ENCODE measurements at places on chromosomes 16 and 17. TPM values are rescaled to one million over a fixed set of nuclear protein-coding genes. Genes with fewer than 3 reads are reported as not detected.

DNA sequence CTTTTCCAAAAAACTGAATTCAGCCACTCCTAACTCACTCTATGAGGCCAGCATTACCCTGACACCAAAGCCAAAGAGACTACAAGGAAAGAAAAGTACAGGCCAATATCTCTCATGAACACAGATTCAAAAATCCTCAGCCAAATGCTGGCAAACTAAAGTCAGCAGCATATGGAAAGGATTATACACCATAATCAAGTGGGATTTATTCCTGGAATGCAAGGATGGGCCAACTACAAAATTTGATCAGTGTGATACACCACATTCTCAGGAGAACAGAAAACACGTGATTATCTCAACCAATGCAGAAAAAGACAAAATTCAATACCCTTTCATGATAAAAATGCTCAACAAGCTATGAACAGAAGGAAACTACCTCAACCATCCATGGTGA, 7.7 kb upstream of the AATK start:
- no peaks in the 10 kb centered on the region for H3K36me3 ChIP-seq
- H3K27me3 ChIP-seq: no peaks in the 10 kb centered on the region
- H3K27ac ChIP-seq: no peak overlapping the region
- no peaks in the 10 kb centered on the region for H3K4me1 ChIP-seq

GRCh38 chr17:17351901-17352781, 49.0 kb downstream of the NT5M start:
- peak; percentile 74 for DNase-seq
- peaks cover 9% of the 10 kb centered on the region for H3K4me1 ChIP-seq
- H3K36me3 ChIP-seq: no peaks in the 10 kb centered on the region
- peak overlapping the region; percentile 44 for H3K27ac ChIP-seq
- no peaks in the 10 kb centered on the region for H3K27me3 ChIP-seq
- no peak overlapping the region for H3K4me3 ChIP-seq

DNA sequence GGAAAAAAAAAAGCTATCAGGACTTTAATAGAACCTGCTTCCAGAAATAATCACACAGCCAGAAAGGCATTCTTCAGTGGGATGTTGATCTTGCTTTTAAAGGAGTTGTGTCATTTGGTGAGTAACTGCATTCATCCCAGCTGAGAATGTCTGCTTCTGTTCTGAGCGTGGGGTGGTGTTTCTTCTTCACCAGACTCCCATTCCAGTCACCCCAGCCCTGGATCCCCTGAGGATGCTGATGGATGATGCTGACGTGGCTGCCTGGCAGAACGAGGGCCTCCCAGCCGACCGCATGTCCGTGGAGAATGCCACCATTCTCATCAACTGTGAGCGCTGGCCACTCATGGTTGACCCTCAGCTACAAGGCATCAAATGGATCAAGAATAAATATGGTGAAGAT, 122.5 kb downstream of the ZNF18 start:
- no peak for DNase-seq
- H3K4me3 ChIP-seq: no peak overlapping the region
- H3K27me3 ChIP-seq: no peaks in the 10 kb centered on the region
- no peaks in the 10 kb centered on the region for H3K36me3 ChIP-seq

DNA sequence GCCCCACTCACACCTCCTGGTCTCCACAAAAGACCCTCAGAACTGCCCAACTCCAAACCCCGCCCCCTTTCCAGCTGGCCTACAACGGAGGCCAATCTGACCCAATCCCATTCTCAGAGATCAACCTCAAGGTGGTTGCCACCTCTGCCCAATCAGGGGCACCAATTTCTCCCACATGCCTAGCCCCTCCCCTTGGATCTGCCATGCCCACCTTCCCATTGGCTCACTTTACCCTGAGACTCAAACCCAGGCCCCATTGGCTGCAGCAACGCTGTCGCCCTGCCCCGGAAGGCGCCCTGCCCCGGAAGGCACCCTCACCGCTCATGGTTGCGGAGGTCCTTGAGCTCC, 10.6 kb downstream of the ZNF668 start:
- H3K27me3 ChIP-seq: no peaks in the 10 kb centered on the region
- peaks cover 12% of the 10 kb centered on the region for H3K4me1 ChIP-seq
- H3K4me3 ChIP-seq: no peak overlapping the region
- H3K36me3 ChIP-seq: peaks cover 45% of the 10 kb centered on the region
- DNase-seq: no peak

DNA sequence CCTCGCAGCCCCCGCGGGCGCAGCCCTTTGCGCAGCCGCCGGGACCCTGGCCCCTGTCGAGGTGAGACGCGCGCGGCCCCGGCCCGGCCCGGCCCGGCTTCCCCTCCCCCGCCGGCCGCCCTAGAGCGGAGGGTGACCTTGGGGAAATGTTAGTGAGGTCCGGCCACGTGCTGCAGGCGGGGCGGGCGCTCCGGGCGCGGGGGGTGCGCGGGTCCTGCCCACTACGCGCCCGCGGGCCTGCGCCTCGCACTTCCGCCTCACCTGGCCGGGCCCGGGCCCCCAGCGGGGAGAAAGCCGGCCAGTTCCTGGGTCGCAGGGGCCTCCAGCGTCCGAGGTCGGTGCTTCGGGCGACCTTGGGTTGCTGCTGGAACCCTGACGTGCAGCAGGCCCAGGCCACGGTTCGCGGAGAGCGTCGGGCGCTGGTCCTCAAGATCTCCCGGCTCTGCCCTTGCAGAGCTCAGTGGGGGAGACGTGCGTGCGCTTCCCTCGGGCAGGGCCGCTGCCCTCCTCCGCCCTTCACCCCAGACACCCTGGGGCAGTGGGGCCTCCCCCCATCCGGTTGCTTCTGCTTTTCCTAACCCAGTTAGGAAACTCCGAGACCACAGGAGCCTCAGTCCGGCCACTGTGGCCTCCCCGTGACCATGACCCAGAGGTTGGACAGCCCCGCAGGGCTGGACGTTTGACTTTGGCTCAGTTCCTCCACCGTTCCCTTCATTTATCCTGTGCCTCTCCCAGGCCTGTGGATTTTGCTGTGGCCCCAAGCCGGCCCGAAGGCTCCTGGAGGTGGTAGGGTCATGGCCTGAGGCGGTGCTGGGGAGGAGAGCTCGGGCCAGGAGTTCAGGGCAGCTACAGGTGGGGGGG, 791 bp downstream of the MCRIP2 start:
- peak; percentile 66 for DNase-seq
- H3K36me3 ChIP-seq: no peaks in the 10 kb centered on the region
- peak overlapping the region; percentile 96 for H3K4me3 ChIP-seq

DNA sequence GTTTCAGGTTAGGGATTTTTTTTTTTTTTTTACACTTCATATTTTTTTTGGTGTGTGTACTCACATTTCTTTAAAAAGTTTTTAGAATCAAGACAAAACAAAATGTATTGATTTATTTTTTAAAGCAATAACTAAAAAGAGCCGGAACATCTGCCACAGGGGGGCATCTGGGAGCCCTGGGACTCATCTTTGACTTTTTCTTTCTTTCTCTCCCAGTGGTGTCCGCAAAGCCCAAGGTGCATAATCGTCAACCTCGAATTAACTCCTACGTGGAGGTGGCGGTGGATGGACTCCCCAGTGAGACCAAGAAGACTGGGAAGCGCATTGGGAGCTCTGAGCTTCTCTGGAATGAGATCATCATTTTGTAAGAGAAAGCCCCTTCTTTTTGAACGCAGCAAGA, 36.3 kb downstream of the WWP2 start:
- H3K4me3 ChIP-seq: no peak overlapping the region
- H3K27me3 ChIP-seq: no peaks in the 10 kb centered on the region
- no peaks in the 10 kb centered on the region for H3K4me1 ChIP-seq
- DNase-seq: no peak
- peaks cover 47% of the 10 kb centered on the region for H3K36me3 ChIP-seq

GRCh38 chr17:82050761-82051641, 610 bp downstream of the RFNG start:
- no peak overlapping the region for H3K27ac ChIP-seq
- H3K36me3 ChIP-seq: peaks cover 18% of the 10 kb centered on the region
- DNase-seq: no peak
- peak overlapping the region; percentile 97 for H3K4me3 ChIP-seq
- peaks cover 24% of the 10 kb centered on the region for H3K4me1 ChIP-seq
- H3K27me3 ChIP-seq: no peaks in the 10 kb centered on the region

GRCh38 chr17:73347351-73347750, 35.5 kb upstream of the CDC42EP4 start:
- no peak overlapping the region for H3K4me3 ChIP-seq
- H3K27ac ChIP-seq: no peak overlapping the region
- no peak for DNase-seq

DNA sequence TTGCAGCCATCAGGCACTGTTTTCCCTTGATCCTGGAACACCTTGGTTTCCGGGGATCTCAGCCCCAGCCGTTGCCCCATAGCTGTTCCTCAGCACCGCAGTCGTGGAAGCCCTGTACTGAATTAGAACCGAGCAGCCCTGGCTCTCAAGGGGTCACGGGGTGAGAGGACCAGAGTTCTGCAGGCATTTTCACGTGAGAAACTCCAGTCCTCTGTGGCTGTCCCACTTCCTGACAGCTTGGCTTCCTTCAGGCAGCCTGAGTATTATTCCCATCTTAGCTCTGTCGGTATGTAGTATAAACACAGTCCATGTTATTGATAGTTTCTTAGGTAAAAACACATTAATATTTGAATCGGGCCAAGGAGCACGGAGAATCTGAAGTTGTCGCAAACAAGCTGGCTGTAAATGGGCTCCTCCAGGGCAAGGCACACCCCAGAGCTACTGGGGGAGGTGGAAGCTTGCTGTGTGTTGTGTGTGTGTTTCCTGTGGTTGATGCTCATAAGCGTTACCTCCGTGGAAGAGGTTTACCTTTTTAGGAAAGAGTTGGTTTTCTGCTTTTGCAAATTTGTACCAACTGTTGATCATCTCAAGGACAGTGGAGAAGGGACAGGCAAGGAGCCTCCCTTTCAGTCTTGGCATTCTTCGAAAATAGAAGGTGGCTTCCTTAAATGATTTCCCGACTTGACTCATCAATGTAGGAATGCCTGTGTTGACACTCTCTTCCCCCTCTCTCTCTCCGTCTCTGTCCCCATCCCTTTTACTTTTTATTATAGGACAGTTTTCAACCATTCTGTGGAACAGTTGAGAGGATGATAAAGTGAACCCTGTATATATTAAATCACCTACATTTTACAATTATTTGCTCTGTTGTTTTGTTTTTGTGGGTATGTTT, 208.9 kb upstream of the CHMP6 start:
- peak overlapping the region; percentile 54 for H3K27ac ChIP-seq
- H3K4me3 ChIP-seq: no peak overlapping the region
- H3K36me3 ChIP-seq: peaks cover 9% of the 10 kb centered on the region
- H3K27me3 ChIP-seq: no peaks in the 10 kb centered on the region
- peaks cover 43% of the 10 kb centered on the region for H3K4me1 ChIP-seq
- DNase-seq: no peak

DNA sequence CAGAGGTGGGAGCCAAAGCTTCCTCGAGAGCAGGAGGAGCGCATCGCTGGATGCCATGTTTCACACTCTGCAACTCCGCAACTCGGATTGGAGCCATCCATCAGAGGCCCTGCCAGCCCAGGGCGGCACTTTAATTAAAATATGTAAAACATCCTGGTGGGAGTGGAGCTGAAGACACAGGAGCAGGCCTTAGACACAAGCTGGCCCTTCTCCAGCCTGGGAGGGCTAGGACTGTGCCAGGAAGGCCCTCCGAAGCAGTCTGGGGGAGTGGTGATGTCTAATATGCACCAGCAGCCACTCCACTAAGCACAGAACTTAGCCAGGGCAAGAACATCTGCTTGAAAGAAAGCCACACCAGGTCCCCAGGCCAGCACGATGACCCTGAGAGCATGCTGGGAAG, 5.8 kb upstream of the CCDC182 start:
- no peaks in the 10 kb centered on the region for H3K27me3 ChIP-seq
- H3K27ac ChIP-seq: no peak overlapping the region
- no peak for DNase-seq
- H3K4me1 ChIP-seq: no peaks in the 10 kb centered on the region
- H3K4me3 ChIP-seq: no peak overlapping the region

DNA sequence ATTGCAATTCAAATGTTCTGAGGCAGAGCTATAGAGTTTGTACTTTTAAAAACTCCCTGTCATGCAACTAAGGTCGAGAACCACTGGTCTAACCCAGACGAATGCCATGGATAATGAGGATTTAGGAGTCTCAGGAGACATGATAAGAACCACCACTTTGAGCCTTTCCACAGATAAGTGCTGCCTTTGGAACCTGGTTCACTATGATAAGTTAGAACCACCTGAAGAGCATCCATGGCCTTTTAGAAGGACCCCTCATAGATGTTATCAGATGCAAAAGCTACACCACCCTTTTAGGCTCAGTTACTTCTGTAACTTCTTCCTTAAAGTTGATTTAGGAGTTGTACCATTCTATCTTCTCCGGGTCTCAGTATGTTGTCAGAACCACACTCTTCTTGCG, 350.6 kb upstream of the CCL2 start:
- no peaks in the 10 kb centered on the region for H3K4me1 ChIP-seq
- H3K36me3 ChIP-seq: no peaks in the 10 kb centered on the region
- no peak for DNase-seq
- H3K27ac ChIP-seq: no peak overlapping the region
- no peak overlapping the region for H3K4me3 ChIP-seq

GRCh38 chr17:33582661-33583060, 289.6 kb upstream of the ASIC2 start:
- H3K4me3 ChIP-seq: no peak overlapping the region
- peaks cover 29% of the 10 kb centered on the region for H3K27me3 ChIP-seq
- H3K4me1 ChIP-seq: no peaks in the 10 kb centered on the region
- no peak overlapping the region for H3K27ac ChIP-seq
- no peaks in the 10 kb centered on the region for H3K36me3 ChIP-seq

The VAT1L gene
- total RNA-seq: 10.3 TPM

The PIRT gene
- total RNA-seq: not detected

The OR4D1 gene
- total RNA-seq: not detected

The CCR7 gene
- 0.59 TPM for total RNA-seq

The MYH2 gene
- total RNA-seq: 0.05 TPM

All from heart right ventricle (tissue), 16 donors.